ENCODE measurements at places on chromosomes 1 and 21.

DNA sequence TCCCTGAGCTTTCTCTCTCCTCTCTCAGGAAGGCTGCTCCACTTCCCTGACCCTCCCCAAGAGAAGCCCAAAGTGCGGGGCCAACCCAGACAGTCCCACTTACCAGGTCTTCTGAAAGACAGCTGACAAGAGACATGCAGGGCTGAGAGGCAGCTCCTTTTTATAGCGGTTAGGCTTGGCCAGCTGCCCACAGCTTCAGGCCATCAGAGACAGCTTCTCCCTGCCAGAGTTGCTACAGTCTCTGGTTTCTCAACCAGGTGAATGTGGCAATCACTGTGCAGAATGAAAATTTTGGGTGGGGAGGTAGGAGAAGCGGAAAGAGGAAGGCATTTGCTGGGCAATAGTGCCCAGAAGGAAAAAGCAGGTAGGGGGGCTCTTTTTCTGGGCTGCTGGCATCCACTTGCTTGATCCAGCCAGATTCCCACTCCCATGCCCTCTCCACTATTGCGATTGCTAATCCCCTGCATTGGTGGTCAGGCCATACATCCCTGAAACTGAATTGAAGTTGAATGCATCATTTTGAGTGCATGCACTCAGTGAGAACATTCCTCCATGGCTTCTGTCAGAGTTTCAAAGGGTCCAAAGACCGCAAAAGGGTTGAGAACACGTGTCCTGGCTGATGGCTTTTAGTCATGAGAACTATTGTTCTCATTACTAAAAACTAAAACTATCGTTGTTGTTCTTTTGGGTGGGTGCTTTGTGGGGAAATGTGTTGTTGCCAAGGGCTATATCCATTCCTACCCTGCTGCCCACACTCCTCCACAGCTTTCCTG is at the start of gene S100A8:
TSS of gene S100A8 (minus strand) at position 136 of the 773 bp plus-strand sequence. CDS start 538 bp downstream, outside the sequence.
- H3K27ac ChIP-seq, result no peak within 1 kb of the TSS
- DNase-seq, result no peak
- H3K4me1 ChIP-seq, result no peaks in the 10 kb centered on the region
- H3K4me3 ChIP-seq, result no peak within 1 kb of the TSS

DNA sequence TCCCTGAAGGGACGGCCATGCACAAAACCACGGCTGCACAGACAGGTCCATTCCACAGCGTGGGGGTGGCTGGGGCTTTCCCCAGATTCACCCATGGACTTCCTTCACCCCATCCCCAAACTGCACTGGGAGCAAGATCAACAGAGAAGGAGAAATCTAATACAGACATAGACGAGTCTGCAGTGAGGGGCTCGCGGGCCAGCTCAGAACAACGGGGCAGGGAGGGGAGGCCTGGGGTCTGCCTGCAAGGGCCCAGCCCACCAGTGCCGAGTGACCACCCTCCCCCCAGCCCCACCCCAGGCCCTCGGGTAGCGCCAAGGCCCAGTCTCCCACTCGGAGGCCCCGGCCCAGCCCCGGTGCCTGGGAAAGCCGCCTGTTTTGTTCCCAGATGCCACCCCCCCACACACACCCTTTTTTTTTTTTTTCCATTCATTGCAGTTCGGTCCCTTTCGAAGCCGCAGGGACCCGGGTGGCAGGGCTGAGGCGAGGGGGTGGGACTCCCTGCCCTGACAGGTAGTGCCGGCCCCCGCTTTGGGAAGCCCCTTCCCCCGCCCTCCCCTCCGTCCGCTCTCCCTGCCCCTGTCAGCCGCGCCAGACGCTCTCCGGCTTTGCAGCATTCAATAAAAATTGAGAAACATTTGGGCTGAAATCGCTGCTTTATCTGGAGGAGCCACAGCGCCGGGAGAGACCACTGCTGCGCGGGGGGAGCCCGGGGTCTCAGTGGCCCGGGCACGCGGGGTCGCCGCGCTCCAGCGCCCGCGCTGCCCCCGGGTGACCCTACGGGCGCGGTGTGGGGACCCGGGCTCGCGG is 543 bp upstream of the EPHB2 start:
- H3K27ac ChIP-seq, result no peak overlapping the region
- no peak overlapping the region for H3K4me3 ChIP-seq

GRCh38 chr1:177091040-177091439 is 73.5 kb downstream of the ASTN1 start:
- no peaks in the 10 kb centered on the region for H3K27me3 ChIP-seq
- H3K4me1 ChIP-seq, result no peaks in the 10 kb centered on the region
- no peak overlapping the region for H3K27ac ChIP-seq
- H3K4me3 ChIP-seq, result no peak overlapping the region
- no peaks in the 10 kb centered on the region for H3K36me3 ChIP-seq

GRCh38 chr21:37896788-37897187 is 19.5 kb downstream of the KCNJ6 start:
- H3K27me3 ChIP-seq, result no peaks in the 10 kb centered on the region
- no peak for DNase-seq
- no peaks in the 10 kb centered on the region for H3K36me3 ChIP-seq
- H3K27ac ChIP-seq, result no peak overlapping the region
- no peaks in the 10 kb centered on the region for H3K4me1 ChIP-seq

GRCh38 chr1:245277276-245277675 is 122.5 kb downstream of the KIF26B start:
- no peak for DNase-seq
- H3K27ac ChIP-seq, result no peak overlapping the region
- no peaks in the 10 kb centered on the region for H3K4me1 ChIP-seq
- H3K4me3 ChIP-seq, result no peak overlapping the region

- H3K27ac ChIP-seq, result no peak overlapping the region
- peaks cover 5% of the 10 kb centered on the region for H3K27me3 ChIP-seq
- H3K36me3 ChIP-seq, result no peaks in the 10 kb centered on the region
- H3K4me3 ChIP-seq, result no peak overlapping the region
- no peaks in the 10 kb centered on the region for H3K4me1 ChIP-seq
These were observed 84.0 kb downstream of the MAN1C1 start for GRCh38 chr1:25700626-25701025.

DNA sequence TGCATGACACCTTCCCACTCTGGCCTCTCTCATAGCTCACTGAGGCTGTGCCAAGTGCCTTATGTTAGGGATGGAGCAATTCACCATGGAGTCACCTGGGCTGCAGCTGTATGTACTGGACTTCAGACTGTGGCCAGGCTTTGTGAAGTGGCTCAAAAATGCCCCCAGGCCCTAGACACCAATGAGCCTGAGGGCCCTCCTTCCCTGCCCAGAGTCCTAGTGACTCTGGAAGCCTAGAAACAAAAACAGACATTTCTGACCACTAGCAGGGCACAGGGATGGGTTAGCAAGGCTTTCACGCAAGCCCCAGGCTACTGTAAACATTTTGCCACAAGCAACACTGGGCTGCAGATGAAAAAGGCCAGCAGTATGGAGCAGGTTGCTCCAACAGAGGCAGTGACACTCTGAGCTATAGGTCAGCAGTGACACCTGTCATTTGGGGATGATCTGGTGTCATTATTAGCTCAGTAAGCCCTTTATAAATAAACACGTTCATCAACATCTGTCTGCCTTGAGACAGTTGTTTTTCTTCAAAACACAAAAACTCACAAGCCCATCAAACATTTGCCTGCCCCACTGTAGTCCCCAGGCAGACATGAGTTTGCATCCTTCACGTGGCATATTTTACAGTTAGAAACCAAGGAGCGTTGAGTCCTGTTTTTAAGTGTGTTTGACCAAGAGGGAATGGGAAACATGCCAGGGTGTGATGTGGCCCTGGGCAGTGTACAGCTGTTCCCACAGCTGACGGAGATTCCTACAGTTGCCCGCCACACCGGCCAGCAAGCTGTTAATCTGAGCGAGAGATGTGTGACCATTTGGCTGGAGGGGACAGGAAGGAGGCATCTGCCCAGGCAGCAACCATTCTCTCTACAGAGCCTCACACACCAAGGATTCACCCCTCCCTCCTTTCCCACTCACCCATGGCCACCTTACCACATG is 66.8 kb downstream of the KCNN3 start:
- H3K27ac ChIP-seq, result no peak overlapping the region
- no peak for DNase-seq
- H3K27me3 ChIP-seq, result peaks cover 7% of the 10 kb centered on the region
- H3K4me1 ChIP-seq, result peaks cover 4% of the 10 kb centered on the region
- no peaks in the 10 kb centered on the region for H3K36me3 ChIP-seq
- H3K4me3 ChIP-seq, result no peak overlapping the region
